Mesendoderm (in vitro differentiated cells): ENCODE measurements at places on chromosomes 11 and 22.
A peak's percentile ranks its signal among the peaks of the same experiment; 100 is the strongest.

DNA sequence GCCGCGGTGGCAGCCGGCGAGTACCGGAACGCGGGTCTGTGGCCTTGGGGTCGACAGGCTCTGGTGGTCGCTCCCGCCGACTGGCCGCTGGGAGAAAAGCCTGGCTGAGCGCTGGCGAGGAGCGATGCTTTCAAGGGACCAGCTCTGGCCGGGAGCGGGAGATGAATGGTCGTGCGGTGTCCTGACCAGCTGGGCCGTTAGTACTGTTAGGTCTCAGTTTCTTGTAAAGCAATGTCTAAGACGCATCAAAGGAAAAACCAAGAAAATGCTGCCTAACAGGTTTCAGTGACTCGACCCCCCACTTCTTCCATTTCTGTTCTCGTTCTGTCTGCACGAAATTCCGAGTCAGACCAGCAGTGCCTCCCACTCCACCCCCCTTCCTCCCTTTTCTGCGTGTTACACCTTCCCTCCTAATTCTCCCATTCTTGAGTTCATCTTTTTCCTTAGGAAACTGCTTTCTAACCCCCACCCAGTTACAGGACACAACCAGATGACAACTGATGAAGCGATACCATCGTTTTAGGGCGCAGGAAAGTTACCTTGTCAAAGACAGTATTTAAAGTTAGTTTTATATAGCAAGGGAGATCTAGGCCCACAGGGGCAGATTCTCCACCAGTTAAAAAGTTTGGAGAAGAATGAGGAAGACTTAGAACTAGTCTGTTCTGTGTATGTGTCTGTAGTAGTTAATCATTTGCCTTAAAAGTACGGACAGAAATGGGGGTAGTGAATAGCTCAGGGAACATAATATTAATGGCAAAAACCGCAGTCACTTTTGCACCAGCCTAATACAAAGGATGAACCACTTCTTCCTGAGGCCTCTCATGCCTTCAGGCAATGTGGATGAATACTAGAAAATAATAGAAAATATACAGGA is 1.0 kb downstream of the CUL5 start:
- DNase-seq, result peak; percentile 56

GRCh38 chr22:38497869-38498268 is 8.2 kb downstream of the DDX17 start:
- no peak for DNase-seq

DNA sequence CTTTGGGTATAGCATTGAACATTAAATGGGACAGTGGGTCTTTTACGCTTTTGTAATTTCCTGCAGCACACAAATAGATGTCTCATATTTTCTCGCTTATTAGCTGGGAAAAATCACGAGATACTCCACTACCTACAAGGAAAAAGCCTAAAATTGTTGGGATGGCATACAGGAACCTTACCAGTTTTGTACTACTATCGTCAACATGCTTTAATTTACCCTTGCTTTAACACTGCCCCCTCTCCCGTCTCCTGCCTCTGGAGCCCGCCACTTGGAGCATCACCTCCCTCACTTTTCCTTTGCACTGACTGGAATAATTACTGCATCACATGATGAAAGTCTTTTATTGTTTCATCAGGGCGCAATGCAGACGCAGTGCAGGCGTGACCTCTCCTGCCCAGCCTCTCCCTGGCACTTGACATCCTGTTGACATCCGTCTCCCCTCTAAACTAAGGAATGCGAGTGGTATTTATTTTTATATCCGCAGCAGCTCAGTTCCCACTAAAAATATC is 1.0 kb upstream of the FNBP4 start:
- DNase-seq, result peak; percentile 45

DNA sequence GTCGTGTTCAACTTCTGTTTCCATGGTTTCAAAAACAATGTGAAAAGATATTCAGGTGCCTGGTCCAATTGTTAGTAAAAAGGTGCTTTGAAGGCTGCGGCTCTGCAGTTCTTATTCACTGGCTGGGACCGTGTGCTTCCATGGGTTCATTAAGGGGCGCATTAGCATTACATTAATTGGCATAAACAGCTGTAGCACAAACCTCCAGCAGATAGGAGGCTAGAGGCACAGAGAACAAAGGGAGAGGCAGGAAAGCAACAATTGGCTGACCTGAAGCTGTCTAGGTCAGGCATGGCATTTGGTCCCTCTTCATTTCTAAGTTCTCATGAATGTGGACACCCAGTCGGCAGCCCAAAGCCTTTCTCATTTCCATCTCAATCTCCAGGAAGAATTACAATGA is 16.6 kb downstream of the PAK1 start:
- DNase-seq, result peak; percentile 25

GRCh38 chr11:106101819-106102218 is 24.4 kb downstream of the AASDHPPT start:
- no peak for DNase-seq

DNA sequence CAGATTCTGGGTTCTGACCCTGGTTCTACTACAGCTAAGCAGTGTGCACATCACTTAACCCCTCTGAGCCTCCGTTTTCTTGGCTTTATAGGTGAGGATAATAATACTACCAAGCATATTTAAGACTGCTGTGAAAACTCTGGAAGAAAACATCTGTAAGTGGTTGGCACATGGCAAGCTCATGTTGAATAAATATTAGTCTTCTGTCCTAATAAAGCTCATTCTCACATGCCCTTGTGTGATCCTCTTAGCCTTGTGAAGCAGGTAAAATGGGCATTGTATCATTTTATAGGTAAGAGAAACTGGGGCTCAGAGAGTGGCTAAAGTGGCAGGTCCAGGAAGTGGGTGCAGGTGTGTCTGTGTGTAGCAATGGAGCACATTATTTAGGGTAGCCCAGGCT is 8.5 kb downstream of the PKNOX2 start:
- DNase-seq, result no peak

GRCh38 chr11:5476186-5476819 is 12.2 kb upstream of the OR52D1 start:
- peak; percentile 64 for DNase-seq

- DNase-seq, result no peak
These were observed 43.5 kb downstream of the CD44 start for GRCh38 chr11:35182317-35182939.

DNA sequence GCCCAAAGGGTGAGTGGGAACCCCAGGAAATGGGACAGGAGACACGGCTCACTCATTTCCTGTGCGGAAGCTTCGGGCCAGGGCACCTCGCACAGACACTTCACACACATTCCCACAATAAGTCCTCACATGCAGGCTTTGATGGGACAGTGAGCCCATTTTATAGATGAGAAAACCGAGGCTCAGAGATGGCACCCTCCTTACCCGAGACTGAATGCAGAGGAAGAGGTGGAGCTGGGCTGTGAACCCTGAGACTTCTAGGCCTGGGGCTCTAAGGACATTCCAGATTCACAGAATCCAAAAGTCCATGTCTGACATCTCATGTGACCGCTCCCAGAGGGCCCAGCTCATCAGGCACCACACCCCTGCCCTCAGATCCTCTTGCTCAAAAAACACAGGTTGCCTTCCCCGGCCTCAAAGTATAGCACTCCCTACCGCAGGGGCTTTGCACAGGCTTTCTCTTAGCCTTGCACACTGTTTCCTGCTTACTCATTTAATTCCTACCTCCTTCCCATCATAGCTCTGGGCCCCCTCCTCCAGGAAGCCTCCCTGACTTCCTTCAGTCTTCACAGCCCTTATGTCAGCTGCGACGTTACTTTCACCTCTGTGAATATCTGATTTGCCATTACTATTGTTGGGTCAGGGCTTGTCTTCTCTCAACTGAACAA is 57.1 kb upstream of the TCF20 start:
- DNase-seq, result no peak

- no peak for DNase-seq
These were observed 5.4 kb upstream of the RPS19BP1 start for GRCh38 chr22:39537975-39538374.

DNA sequence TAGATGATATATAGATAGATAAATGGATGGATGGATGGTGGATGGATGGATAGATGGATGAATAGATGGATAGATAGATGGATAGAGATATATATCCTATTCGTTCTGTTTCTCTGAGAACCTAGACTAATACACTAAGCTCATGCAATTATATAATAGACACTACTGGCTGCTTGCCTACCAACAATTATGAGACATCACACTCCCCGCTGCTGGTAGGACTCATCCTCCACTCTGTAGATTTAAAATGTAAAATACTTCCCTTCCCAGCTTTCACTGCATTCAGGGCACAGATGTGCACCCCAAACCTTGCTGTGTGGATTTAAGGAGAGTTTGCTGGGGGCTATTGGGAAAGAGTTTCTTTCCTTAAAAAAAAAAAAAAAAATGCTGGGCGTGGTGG is 28.3 kb upstream of the RCN1 start:
- no peak for DNase-seq

DNA sequence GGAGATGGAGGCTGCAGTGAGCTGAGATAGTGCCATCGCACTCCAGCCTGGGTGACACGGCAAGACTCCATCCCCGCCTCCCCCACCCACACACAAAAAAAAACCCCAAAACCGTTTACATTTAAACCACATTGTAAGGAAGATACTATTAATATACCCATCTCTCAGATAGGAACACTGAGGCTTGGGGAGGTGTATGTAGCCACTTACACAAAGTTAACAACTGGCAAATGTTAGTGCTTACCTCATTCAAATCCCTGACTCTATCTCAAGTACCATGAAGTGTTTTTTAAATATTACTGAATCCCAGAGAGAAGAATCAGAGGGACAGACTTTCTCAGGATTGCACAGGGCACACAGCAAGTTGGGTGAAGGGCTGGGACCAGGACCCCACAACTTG is 164.5 kb downstream of the MIAT start:
- DNase-seq, result no peak

DNA sequence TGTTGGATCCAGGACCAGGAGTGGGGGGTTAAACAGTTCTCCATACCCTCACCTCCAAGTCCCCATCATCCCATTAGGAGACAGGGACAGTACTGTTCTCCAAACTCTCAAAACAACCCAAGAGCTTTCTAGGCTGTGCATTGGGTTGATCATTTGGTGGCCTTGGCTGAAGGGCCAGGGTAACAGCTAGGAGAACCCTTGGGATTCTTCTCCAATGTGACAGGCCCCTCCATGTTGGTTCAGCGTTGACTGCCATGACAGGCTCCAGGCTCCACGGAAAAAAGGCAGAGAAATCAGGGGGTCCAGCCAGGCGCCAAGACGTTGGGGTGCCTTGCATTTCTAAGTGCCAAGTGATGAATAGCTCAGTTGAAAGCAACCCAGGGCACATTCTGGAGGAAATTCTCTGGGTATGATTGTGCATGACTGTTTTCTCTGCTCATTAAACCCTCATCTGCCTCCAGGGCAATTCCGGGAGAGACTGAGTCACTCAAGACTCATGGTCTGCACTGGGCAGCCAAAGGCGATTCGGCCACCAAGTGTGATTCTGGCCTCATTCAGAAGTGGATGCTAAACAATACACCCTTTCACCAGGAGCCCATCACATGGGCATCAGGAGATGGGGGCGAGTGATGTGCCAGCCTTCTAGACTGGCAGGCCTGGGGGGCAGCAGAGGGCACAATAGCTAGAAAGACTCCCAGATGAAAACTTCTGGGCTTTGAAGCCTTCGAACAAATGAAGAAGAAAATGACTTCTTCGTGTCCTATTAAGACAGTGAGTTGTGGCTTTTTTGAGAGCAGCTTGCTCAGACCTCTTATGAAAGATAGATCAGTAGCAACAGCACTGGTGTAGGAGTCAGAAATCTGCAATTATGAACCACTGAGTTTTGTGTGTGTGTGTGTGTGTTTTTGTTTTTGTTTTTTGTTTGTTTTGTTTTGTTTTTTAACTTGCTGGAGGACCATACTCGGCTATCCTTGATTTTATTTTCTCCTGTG is 27.7 kb downstream of the CD44 start:
- DNase-seq, result no peak
